ENCODE measurements at places on chromosomes 1 and 21.

GRCh38 chr1:202834771-202835547, 24.2 kb downstream of the PCAT6 start:
- no peak for DNase-seq

GRCh38 chr1:67589519-67590233, 95.3 kb upstream of the GADD45A start:
- no peak for DNase-seq

GRCh38 chr1:7808253-7808844, 24.3 kb downstream of the PER3 start:
- no peak for DNase-seq

- DNase-seq: no peak
Measured at GRCh38 chr1:74180490-74180889, 17.5 kb downstream of the LRRIQ3 start.

DNA sequence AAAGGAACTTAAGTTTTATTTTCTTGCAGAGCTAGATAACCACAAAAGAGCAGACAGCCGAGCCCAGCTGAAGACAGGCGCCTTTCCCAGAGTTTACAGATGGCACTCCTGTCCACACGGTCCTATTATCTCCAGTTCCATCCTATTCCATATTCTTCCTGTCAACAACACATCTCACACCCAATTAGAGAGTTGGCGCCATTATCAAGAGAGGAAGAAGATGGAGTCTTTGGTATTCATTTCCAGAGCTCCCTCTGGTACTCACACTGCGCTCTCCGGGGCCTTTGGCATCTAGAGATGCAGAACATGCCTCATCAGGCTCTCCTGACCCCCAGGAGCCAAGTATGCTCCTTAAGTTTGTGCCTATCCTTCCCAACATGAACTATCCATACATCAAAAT, 43.3 kb upstream of the SIPA1L2 start:
- no peak for DNase-seq

DNA sequence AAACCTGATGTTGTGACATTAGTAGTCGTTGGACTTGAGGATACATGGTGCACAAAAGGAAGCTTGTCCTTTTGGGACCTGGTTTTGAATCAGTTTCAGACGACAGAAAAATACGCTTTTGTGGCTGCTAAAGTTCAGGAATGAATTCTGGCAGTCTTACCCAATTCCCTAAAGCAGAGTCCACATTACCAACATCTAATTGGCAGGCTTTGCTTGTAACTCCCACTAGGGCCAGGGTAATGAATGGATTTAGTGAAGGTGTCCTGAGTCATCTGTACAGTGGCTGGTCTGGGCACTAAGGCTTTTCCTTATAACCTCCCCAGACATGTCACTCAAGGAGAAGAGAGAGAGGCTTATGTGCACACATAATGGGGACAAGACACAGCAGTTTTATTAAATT, 66.2 kb upstream of the RNPC3 start:
- DNase-seq: no peak

DNA sequence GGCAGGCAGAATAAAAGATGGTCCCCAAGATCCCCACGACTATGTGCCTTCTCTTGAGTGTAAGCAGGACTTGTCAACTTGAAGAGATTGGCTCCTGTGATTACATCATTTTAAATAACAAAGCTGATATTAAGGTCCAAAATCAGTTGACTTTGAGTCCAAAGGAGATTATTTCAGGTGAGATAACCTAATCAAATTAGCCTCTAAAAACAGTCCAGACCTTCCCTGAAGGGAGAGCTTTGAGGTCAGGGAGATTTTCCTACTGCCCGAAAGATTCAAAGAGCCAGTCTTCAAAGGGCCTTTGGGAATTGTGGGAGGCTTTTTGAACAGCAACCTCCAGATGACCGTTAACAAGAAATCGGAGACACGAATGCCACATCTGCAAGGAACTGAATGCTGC, 51.5 kb upstream of the NCAM2 start:
- DNase-seq: no peak

DNA sequence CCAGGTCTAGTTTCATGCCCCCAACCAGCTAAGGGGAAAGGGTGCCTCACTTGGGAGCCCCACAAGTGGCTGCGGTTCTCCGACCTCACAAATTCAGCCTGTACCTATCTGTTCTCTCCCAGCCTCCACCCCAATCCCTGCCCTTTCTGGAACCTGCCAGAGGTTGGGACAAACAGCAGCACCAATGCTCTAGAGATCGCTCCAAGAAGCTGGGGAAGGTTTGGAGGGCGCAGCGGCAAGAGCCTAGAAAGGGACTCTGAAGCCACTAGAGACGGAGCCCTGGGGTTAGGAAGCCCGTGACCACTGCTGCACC, 243.4 kb upstream of the VAMP3 start:
- no peak for DNase-seq

GRCh38 chr1:227576189-227576588, 12.8 kb downstream of the ZNF678 start:
- DNase-seq: no peak

Measured in stimulated activated CD8-positive, alpha-beta memory T cell treated with anti-CD3 and anti-CD28 coated beads, Interleukin-4, amount 100 ng/mL, for 4 hours (primary cell).